ENCODE measurements at places on chromosomes 2 and 18.

DNA sequence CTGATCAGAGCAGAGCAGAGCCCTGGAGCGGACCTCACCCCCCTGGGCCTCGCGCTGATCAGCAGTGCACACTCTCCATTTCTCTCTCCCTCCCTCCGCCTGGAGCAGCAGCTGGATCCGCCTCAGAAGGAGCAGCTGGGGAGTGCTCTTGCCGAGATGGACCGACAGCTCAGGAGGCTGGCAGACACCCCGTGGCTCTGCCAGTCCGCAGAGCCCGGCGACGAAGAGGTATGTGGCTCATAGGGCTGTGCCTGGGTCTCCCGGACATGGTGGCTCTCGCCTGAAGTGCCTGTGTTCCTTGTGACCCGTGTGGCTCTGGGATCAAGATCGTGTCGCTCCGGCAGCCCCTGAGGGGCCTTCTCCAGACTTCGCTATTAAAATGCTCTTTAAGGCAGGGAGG, 102.5 kb downstream of the USP40 start:
- no peak for DNase-seq

DNA sequence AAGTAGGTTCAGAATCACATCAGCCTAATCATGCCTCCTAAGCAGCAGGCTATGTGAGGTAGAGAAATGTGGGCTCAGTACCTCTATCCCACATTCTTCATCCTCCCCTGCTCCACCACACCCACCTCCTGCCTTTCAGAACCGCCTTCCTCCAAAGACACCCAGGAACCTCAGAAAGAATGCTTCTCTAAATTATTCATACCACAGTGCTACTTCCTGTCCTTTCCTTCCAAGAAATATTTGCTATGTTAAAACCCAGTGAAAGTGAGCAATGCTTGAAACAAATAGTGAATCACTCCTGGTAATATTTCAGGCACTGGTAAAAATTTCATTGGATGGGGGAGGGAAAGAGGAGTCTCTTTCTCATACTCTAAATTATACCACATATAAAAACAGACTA, 24.0 kb upstream of the CREB1 start:
- no peak for DNase-seq

DNA sequence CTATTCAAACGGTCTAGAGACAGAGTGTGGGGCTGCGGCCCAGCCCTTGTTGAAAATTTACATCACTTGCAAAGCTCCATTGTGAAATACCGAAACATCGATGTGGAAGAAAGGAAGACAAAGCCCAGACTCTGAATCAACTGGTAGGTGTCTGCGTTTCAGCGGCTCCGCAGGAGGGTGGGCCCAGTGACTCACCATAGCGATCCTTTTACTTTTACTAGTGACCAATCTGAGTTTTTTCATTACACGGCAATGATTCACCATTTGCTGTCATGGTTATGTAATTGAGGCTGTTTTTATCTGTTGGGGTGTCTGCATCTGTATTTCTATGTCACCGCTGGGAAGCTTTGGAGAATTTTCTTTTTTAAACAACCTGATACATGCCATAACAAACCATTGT, 66.6 kb upstream of the ODC1 start:
- no peak for DNase-seq

DNA sequence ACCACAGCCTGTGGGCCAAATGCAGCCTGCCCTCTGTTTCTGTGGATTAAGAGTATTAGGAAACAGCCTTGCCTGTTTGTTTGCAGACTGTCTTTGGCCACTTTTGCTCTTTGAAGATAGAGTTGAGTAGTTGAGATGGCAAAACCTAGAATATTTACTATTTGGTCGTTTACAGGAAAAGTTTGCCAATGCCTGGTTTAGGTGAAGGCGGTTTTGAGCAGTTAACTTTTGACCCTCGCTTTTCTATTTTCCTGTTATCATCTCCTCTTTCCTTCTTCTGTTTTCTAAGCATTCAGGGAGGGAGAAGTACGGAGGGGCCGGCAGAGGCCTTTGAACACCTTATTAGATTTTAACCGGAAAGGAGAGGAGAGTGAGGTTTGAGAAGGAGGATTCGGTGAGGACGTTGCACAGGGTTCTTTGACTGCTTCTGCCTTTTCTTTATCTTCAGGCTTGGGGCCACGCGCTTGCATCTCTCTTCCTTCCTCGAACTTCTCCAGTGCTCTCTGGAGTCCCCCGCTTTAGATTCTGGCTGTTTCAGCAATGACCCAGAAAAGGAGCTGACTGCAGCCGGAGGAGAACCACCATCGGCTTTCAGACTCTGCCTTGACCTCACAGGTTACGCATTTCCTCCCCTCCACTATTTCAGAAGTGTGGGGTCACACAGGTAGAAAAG, 39.2 kb downstream of the IL1R2 start:
- no peak for DNase-seq

DNA sequence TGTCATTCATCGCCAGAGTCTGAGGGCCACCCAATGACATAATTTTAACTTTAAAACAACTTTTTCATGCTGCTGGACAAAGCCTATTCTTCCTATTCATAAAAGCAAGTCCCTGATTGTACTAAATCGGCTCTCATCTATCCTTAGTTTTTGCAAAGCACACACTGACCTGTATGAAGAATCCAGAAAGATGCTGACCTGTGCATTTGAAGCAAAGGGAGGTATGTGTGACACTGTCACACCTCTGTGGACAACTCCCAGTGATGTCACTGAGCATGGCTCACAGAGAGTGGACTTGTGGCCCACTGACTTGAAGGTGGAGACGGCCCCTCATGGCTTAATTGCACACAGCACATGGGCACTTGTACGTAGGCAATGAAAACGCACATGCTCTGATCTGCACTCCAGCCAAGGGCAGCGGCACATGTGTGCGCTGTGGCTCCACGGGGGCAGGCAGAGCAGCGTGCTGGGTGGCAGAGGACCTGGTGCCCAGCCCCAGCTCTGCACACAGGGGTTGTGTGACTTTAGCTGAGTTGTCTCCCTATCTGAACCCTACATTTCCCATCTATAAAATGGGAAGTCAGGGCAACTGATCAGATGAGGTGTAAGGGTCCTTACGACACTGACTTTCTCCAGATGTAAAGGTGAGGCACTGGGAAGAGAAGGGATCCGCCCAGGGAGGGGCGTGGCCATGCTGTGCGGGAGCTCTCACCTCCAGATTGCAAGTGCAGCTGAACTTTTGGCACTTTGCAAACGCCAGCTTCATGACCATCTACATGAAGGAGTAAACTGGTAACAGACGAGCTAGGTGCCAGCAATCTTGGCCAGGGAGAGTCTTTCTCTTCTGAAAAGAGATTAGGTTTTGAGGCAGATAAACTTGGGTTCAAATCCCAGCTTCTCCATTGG, 14.3 kb upstream of the ODC1 start:
- no peak for DNase-seq

DNA sequence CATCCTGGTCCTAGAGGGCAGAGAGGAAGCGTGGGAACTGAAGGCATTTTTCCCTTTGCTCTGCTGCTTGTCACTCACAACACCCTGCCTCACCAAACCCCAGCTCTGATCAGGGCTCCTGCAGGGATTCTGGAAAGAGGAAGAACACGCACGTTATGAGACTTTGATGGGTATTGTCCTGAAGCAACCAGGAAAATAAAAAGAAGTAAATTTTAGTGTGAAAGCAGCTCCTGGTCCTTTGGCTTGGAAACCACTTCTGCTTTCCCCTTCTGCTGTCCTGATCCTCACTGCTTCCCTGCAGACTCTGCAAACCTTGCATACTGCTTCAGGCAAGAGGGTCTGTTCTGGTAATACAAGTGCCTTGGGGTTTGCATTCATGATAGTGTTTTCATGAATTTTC, 164.1 kb downstream of the SLC8A1 start:
- no peak for DNase-seq

GRCh38 chr2:216319771-216320170, 52.5 kb downstream of the MARCHF4 start:
- DNase-seq = no peak

DNA sequence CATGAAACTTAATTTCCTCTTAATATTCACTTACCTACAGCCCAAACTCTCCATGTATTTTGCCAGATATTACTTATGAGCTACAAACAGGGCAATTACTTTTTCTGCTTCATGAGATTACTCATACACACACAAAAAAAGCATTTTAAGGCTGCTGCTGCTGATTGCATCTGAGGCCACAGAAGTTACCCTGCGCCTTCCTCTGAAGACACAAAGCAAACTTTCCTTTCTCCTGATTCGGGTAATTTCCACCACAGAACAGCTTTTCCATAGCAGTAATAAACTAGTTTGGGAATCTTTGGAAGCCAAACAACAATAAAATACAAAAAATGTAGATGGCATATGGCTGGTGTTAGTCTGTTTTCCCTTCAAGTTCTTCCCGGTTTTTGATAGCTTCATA, 6.2 kb downstream of the TTC32 start:
- no peak for DNase-seq

DNA sequence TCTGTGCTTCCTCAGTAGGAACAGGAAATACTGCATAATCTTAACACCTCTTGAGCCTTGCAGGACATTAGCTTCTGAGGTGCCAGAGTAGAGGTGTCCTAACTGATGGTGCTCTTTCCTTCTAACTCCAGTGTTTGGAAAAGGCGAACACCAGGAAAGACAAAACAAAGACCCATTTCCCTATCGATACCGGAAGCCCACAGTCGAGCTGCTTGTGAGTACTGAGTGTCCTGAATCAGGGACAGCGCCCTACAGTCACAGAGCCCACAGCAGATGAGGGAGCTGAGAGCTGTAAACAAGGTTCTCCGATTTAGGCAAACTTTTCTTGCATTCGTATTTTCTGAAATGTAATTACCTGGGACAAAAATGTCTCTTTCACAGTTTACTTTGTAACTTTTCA, 50.7 kb downstream of the SLC14A2 start:
- DNase-seq = no peak

DNA sequence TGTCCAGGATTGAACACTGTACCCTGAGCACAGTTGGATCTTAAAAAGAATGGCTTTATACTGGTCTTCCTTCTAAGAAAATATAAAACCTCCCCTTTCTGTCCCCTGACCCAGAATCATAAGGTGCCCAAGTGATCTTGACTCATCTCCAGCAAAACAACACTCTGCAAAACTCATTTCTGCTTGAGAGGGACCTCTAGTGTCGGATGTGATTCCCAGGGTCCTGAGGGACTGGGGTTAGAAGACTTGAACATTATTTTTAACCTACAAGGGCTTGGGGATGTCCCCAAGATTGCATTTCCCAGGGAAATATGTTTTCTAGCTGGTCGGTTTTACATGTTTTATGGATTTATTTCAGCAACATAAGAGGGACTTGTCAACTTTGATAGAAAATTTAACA, 1318.5 kb upstream of the CELF4 start:
- DNase-seq = no peak

DNA sequence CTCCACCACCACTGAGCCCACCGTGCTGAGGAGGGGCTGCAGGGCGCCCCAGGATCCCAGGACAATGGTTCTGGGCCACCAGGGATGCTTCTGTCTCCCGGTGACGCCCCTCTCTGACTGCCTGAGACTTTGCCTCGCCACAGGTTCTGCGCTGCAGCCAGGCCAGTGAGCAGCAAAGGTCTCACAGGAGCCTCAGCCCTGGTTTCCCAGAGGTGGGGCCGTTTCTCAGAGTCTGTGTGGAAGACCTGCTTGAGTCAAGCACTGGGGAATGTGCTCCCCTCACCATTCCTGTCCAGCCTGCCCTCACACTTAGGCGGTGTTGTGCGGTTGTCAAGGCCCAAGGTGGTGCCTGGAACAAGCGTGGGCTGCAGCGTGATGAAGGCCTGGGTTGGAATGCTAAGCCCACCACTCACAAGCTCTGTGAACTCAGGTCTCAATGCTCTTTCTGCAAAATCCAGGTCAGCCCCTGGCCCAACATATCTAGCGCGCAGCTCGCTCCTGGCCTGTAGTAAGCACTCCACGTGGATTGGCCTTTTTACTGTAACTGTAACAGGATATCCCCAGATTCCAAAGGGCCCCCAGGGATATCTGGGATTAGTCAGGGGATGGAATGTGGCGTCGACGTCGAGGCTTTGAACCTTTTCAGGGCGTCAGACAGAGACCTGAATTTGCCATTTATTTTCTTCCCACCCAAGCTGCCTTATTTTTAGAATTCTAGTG, 47.6 kb downstream of the PLB1 start:
- no peak for DNase-seq

GRCh38 chr2:64137996-64138395, 6.2 kb downstream of the PELI1 start:
- DNase-seq = no peak

DNA sequence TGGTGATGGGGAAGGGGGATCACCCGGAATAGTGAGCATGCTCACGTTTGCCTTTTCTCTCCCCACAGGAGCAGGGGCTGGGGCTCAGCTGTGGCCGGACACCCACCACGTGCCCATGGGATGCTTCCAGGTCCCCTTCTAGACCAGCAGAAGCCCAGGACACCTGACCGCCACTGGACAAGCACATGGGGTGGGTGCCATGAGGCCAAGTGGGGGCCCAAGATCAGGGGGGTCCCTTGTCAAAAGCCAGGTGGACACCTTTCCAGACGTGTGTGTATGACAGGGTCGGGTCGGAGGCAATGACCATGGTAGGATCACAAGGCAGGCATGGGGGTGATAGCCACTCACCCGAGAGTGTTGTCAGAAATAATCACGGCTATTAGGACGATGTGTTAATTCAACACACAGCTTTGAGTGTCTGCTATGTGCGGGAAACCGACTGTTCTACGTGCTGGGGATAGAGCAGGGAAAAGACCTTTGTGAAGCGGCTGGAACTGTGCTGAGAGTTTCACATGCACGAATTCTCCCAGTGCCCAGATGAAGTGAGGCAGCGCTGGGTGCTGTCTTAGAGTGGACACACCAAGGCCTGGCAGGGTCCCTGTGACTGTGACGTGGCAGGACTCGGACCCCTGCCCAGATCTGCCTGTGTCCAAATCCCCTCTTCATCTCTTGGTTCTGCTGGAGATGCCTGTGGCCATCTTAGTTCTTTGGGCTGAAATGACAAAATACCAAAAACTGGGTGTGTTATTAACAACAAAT, 244.7 kb downstream of the NDUFA10 start:
- no peak for DNase-seq

DNA sequence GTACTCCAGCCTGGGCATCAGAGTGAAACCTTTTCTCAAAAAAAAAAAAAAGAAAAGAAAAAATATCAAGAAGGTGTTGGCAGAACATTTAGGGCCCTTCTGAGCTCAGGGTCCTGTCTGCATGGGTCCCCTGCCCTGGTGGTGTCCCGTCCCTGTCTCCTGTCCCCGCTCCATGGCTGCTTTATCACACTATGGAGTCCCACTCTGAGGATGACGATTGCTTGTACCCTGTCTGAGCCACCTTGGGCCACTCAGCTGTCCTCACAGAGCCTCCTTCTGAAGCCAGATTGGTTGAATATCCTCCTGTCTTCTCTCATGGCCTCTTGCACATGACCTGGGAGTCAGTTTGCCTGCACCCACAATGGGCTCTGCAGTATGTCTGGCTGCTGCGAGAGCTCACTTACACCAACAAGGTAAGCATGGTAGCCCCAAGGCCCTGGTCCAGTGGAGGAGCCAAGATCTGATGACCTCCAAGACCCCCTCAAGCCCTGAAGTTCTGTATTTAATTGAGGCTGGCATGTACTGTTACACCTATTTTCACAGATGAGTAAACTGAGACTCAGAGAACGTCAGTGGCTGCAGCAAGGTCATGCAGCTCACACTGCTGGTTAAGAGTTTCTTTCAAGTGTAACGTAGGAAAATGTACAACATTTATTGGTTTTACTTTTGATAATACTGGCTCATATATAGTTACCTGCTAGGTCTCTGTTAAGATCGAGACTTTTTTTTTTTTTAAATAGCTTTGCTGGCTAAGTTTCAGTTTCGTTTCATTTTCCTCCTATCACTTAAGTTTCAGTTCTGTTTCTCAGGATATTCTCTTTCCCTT, 16.9 kb upstream of the ZCCHC2 start:
- DNase-seq = no peak

- DNase-seq = no peak
Measured at GRCh38 chr2:3535794-3536681, 16.7 kb upstream of the ADI1 start.

GRCh38 chr18:48694295-48694694, 155.5 kb downstream of the CTIF start:
- DNase-seq = no peak
